ENCODE measurements at places on chromosomes 3 and 15.

DNA sequence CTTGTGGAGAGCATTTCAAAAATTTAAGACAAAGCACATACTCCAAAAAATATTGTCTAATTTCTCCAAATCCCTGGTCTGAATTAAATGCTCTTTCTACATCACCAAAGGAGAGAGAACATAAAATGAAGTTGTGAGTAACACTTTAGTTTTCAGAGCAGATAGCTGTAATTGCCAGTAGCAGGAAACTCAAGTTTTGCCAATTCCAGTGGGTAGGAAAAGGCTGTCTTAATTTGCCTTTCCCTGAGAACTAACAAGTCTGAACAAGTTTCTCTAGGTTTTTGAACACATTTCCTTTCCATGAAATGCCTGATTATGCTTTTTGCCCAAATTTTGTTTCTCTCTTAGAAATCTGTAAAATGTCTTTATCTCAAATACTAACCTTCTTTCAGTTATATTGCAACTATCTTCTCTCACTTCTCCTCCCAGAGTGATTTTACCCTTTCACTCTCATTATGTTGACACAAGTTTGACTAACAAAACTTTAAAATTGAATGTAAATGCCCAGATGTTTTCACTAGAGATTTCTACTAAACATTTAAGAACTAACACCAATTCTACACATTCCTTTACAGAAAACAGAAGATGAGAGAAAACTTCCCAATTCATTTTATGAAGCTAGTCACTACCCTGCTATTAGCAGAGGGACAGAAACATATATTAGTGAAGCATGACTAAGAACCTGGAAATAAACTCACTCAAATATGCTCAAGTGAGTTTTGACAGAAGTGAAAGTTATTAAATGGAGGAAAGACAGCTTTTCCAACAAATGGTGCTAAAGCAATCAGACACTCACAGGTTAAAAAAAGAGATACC lies 38.4 kb downstream of the RFX7 start:
- DNase-seq, result no peak

DNA sequence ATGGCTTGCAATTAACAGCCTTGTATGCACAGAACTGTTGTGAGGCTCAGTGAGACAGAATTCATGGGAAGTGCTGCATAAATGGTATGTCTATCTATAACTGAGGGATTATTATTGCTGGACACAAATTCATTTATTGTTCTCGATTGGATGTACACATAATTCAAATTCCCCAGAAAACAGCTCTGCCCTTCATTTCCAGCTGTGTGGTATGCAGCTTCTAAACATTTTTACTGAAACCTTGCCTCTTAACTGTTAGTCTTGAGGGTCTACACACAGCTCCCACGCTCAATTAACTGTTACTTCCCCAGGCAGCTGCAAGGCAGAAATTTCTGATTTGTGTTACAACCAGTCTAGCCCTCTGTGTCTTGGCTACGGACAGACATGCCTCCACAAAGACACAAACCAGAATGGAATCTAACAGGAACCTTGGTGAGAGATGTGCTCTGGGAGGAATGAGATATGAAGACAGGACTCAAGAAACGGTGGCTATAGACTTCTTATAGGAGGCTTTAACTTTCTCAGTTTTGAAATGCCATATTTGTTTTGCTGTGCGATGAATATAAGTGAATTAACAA lies 139.7 kb upstream of the TBL1XR1 start:
- no peak for DNase-seq

GRCh38 chr3:119330181-119330580 lies 36.0 kb downstream of the ARHGAP31 start:
- no peak for DNase-seq

GRCh38 chr3:16741103-16741758 lies 136.0 kb upstream of the DAZL start:
- no peak for DNase-seq

DNA sequence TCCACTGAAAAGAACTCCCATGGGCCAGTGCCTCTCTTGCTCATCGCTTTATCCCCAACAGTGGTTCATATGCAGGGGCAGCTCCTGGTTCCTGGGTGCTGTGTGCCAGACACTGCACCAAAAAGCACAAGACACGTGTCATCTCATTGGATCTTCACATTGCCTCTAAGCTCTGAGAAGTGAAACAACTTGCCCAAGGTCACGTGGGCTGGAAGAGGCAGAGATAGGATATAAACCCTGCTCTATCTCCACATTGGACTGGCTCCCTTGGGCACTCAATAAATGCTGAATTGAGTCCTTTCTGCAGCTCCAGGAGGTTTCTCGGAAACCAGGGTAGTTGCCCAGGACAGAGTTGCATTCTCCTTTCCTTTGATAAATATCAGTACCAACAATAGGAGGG lies 88.1 kb downstream of the SRGAP3 start:
- DNase-seq, result no peak

GRCh38 chr15:50873935-50874361 lies 34.5 kb upstream of the AP4E1 start:
- peak; percentile 46 for DNase-seq

DNA sequence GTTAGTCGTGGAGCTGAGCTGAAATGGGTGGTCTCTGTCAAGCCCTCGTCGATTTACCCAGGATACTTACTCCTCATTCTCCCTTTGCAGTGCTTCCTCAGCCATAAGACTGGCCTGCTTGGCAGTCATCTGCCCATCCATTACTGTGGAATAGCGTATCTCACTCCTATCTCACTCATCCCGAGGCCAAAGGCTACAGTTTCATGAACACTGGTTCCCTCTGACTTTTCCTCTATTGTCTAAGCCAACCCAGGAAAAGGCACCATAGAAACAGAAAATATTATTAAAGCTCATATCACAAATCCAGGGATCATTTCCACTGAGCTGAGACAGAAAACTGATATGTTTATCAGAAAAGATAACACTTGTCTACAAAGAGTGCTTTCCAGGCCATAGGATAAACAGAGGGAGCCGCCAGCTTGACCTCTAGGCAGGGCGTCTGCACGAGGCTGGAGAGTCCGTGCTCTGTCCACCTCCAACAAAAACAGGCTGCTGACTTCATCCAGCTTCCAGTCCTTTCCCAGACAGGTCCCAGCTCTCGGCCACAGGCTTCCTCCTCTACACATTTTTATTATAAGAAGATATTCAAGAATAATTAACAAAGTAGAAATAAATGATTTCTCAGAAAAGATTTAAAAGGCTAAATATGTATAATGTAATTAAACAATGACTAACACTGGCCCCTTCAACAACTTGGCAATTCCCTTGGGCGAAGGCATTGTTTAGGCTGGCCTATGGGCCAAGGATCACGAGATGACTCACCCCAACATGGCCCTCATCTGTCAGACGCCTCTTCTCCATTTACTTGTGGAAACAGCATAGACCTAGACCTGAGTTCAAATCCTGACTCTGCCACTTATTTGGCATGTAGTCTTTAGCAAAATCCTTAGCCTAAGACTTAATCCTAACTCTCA lies 27.4 kb upstream of the BOC start:
- no peak for DNase-seq

DNA sequence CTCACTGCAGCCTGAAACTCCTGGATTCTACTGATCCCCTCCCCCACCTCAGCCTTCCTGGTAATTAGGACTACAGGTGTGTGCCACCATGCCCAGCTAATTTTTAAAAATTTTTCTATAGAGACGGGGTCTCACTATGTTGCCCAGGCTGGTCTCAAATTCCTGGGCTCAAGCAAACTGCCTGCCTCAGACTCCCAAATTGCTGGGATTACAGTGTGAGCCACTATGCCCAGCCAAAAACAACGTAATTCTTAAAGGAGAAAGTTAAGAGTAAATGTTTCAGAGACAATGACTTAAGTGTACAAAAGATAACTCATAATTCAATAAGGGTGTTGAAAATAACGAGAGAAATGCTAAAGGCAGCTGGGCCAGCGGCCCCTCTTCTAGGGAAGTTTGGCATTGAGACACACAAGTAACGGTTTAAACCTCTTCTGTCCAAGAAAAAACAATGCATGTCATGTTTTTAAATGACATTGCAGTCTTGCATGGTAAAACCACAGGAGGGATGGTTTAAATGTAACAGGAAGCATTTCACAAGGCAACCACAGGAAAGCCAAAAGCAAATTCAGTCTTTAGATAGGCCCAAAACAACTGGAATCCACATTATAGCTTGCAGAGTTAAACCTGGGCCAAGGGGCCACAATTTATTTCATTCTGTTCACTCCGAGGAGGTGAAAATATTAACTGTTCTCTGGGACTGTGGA lies 5.1 kb downstream of the PROK2 start:
- DNase-seq, result peak; percentile 79

GRCh38 chr3:70658513-70659310 lies 346.3 kb upstream of the MDFIC2 start:
- DNase-seq, result no peak

GRCh38 chr3:130644628-130645253 lies 101.9 kb downstream of the PIK3R4 start:
- no peak for DNase-seq

GRCh38 chr3:17182166-17182565 lies 297.4 kb downstream of the PLCL2 start:
- DNase-seq, result no peak

DNA sequence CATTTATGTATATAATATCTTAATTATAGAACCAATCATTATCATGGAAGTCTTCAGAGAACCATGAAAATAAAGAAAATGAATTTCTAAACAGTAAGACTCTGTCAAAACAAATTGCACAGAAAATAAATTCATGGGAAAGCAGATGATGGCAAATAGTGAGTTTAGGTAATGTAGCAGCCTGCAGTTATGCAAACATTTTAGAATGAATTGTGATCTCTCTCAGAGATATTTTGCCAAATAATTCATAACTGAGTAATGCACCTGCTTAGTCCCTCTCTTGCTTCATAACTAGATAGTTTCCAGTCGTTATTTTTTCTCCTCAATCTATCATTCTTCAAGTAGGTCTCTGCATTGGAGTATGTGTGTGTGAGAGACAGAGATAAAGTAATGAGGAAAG lies 492.7 kb upstream of the THBS1 start:
- DNase-seq, result no peak

DNA sequence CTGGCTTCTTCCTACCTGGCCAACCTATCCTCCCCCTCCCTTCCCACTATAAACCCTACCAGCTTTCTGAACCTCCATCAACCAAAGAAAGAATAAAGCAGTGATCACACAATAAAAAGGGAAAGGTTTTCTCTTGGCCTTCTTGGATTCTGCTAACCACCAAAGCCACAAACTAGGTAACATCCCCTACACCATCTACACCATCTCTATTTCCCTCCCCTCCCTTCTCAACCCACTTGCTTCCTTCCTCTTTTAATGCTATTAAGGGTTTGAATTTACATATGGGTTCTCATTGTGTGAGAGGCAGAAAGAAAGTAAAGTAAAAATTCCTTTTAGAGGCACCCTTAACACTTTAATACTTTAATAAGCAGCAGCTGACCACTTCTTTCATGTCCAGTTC lies 25.8 kb upstream of the RSL24D1 start:
- peak; percentile 31 for DNase-seq

- no peak for DNase-seq
Observed at GRCh38 chr3:127171721-127172120, 21.2 kb upstream of the PRR23E start.

- no peak for DNase-seq
Observed at GRCh38 chr3:47412842-47413520, 32.2 kb downstream of the PTPN23 start.

DNA sequence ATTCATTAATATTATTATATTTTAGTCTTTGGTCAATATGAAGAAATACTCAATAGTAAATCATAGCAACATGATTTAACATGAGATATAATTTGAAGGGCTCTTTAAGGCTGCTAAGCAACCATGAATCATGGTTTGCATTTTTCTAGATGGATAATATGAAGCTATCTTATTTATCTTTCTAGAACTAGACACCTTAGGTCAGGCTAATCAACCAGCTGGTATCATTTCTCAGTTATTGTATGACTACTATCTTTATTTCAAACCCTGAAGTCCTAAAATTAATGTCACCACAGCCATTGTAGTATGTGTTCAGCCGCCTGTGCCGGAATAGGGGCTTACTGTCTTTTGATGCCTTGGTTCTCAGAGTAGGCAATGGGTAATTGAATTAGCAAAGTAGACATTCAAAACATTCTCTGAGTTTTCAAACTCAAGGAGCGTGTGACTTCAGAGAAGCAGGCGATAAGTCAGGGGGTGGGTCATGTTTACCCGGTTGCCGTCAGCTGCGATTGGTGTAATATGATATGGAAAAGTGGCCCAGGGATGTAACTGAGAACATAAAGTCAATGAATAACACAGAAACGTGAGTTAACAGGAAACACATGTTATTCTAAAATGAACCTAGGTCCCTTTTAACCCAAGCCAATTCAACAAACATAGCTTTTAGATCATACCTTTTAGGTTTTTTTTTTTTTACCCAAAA lies 93.4 kb upstream of the CTDSPL start:
- no peak for DNase-seq

DNA sequence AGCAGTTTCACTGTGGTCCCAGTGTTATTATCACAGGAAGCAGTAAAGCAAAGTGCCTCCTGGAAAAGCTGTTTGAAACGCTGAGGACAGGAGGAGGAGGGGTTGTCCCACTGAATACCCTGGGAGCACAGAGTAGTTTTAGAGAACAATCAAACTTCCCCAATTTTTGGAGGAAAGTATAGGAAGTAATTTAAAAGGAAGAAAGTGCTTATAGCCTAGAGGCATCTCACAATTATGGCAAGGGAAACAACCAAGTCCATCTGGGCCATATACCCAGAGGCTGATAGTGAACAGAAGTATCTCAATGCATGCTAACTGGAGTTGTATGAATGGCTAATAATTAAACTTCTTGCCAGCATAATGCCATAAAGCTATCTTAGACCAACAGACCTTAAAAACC lies 137.2 kb upstream of the EPHA6 start:
- no peak for DNase-seq

DNA sequence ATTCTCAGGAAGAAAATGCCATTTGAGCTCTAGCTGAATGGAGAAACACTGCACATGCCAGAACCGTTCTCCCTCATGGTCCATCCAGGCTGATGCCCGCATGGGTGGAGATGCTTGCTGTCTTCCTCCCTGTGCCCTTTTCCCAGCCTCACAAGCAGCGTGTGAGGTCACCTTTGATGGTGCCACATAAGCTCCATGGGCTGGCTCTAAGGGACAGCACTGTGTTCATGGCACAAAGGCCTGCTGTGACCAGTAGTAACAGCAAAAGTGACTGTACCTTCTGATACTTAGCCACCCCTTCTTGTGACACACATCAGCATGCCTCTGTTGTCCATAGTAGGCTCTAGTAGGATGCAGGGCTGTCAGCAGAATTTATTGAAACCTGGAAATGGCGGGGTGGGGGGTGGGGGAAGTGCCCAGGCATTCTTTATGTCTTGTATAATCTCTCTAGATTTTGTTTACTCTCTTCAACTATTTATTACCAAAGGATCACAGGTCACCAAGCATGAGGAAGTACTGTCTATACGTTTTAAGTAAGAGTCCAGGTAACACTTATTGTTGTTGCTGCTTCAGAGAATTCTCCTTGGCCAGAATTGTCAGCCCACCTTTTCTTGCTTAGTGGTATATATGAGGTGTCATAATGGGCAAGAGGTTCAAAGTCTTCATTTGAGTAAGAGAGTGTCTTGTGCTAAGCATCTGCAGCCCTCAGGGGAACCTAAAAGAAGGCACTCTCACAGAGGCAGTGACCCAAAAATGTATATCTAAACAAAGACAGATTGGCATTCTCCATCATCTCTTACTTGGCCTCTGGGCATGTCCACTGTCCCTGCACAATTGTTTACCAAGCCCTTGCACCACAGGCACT lies 56.5 kb downstream of the RAB7A start:
- DNase-seq, result no peak

GRCh38 chr3:97432914-97433313 lies 331.6 kb upstream of the ARL6 start:
- no peak for DNase-seq
